Neural crest cell (in vitro differentiated cells): ENCODE measurements at places on chromosomes 6 and 20. TPM values are rescaled to one million over a fixed set of nuclear protein-coding genes. Genes with fewer than 3 reads are reported as not detected.

IMPG1 gene
- not detected in 2 replicates for total RNA-seq

ISM1 gene
- 0.33 and 0.34 TPM in 2 replicates for total RNA-seq

SLC22A1 gene
- total RNA-seq: 1.7 and 2.1 TPM in 2 replicates

HMGCLL1 gene
- total RNA-seq: 0.73 and 0.75 TPM in 2 replicates

HSPA12B gene
- total RNA-seq: 1.1 and 1.3 TPM in 2 replicates

RAB23 gene
- 20.1 and 21.1 TPM in 2 replicates for total RNA-seq

MAP7 gene
- total RNA-seq: 1.3 and 1.4 TPM in 2 replicates

PPP1R16B gene
- total RNA-seq: 0.30 and 0.57 TPM in 2 replicates

FOXF2 gene
- total RNA-seq: not detected in 2 replicates

HLA-DPB1 gene
- total RNA-seq: 18.7 and 20.4 TPM in 2 replicates

HELZ2 gene
- total RNA-seq: 22.3 and 26.5 TPM in 2 replicates

OPRL1 gene
- total RNA-seq: 0.93 and 0.96 TPM in 2 replicates

REV3L gene
- 17.1 and 22.2 TPM in 2 replicates for total RNA-seq

PHACTR1 gene
- total RNA-seq: 10.3 and 10.4 TPM in 2 replicates

ZNF451 gene
- 61.0 and 65.6 TPM in 2 replicates for total RNA-seq

RALY gene
- 304 and 313 TPM in 2 replicates for total RNA-seq

MRAP2 gene
- 0.93 and 1.4 TPM in 2 replicates for total RNA-seq

FLRT3 gene
- 35.2 and 36.3 TPM in 2 replicates for total RNA-seq

ZNF217 gene
- total RNA-seq: 32.0 and 35.5 TPM in 2 replicates

BTNL2 gene
- total RNA-seq: not detected in 2 replicates
